ENCODE measurements at places on chromosomes 2 and 18.
A peak's percentile ranks its signal among the peaks of the same experiment; 100 is the strongest.

- DNase-seq, result no peak
Measured at GRCh38 chr2:168475636-168476035, 19.6 kb downstream of the CERS6 start.

DNA sequence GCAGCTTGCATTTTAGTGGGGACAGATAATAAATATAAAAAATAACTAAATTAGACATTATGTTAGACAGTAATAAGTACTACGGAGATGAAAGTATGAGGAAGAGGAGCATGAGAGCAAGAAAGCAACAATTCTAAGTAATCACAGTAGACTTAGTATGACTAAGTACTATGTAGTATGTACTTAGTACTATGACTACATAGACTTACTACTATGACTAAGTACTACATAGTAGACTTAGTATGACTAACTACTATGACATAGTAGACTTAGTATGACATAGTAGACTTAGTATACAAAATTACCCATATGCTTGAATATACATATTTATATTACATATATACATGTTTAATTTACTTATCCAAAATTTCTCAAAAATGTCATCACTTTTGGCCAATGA is 29.3 kb downstream of the CDH20 start:
- DNase-seq, result no peak

GRCh38 chr2:36729067-36729466 is 32.6 kb downstream of the VIT start:
- DNase-seq, result no peak

GRCh38 chr2:4404363-4404762 is 701.0 kb downstream of the DCDC2C start:
- DNase-seq, result no peak

GRCh38 chr2:46340740-46341420 is 43.7 kb downstream of the EPAS1 start:
- DNase-seq, result no peak

- DNase-seq, result no peak
Measured at GRCh38 chr2:47487498-47487875, 84.5 kb downstream of the MSH2 start.

DNA sequence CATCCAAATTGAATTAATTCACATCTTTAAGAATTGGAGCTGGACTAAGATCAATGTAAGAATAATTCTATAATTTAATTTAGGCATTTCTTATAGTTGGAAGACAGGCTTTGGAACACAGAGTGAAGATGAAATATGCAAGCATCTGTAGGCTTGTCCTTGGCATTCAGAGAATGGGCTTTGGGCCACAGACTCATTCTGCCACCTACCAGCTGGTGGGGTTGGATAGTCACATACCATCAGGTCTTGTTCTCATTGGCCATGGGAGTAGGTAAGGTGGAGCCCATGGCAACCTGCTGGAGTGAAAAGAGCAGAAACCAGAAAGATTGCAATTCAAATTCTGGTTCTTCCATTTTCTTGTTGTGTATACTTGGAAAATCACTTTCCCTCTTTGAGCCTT is 300.3 kb downstream of the CYRIA start:
- no peak for DNase-seq

GRCh38 chr2:101273056-101273455 is 20.4 kb downstream of the CNOT11 start:
- DNase-seq, result peak; percentile 45

DNA sequence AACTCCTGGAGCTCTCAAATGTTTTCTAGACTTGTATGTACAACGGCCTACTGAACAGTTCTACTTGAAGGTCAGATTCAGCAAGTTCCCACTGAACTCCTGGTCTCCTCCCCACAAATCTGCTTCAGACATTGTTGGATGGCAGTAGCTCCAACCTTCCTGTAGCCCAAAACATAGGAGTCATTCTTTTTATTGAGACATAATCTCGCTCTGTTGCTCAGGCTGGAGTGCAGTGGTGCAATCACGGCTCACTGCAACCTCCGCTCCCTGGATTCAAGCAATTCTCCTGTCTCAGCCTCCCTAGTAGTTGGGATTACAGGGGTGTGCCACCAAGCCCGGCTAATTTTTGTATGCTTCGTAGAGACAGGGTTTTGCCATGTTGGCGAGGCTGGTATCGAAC is 47.3 kb downstream of the QPCT start:
- no peak for DNase-seq

DNA sequence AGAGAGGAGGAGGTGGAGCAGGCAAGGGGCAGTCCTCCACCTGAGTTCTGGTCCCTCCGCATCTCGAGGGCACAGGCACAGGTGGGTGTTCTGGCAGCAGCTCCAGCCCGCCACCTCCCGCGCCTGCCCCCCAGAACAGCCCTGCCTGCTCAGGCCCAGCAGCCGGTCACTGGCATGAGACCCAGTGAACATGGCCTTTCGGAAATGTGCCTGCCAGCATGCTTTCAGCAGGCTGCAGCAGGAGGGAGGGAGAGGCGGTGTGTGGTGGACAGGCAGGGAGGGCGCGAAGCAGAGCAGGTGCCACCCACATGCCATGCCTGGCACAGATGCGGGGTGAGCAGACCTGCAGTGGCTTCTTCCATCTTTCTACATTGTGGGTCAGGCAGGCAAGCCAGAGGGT is 3.4 kb upstream of the OR6B3 start:
- no peak for DNase-seq

Measured in H7 (cell line).